RWPE1 (cell line): ENCODE measurements at places on chromosomes 13 and 19.

DNA sequence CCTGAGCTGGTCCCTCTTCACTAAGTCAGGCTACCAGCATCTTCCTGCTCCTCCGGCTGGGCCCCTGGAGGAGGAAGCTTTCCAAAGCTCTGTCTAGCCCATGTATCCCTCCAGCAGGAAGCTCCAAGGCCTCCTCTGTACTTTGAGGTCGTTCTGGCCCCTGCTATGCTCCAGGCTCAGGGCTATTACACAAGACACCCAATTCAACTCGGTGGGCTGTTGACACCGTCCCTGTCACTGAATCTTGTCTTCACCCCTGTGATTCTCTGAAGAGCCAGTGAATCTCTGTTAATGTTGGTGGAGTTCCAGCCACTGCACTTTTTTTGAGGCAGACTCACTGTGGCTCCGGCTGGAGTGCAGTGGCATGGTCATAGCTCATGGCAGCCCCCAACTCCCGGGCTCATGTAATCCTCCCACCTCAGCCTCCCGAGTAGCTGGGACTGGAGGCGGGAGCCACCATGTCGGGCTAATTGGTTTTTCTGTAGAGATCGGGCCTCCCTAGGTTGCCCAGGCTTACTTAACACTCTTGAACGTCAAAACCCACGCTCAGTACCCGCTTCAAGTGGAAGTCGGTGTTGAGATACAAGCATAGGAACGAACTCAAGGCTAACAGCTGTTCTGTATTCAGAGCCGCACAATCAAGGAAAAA is 512 bp upstream of the REX1BD start:
- no peak for DNase-seq

GRCh38 chr13:41178040-41178439 is 16.3 kb downstream of the KBTBD7 start:
- no peak for DNase-seq

DNA sequence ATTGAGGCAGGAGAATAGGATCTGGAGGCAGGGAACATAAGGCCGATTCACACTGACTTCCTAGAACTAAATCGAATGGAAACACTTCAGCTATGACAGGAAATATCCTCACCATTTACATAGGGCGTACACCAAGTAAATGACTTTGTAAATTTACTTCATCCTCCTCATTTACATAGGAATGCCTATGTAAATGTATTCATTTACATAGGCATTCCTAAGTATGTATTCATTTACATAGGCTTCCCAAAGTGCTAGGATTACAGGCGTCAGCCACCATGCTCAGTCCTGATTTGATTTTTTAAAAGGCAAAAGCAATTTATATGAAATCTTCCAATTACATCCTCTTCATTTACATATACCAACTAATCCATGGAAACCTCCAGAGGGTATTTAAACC is 133.1 kb upstream of the RFC3 start:
- no peak for DNase-seq

DNA sequence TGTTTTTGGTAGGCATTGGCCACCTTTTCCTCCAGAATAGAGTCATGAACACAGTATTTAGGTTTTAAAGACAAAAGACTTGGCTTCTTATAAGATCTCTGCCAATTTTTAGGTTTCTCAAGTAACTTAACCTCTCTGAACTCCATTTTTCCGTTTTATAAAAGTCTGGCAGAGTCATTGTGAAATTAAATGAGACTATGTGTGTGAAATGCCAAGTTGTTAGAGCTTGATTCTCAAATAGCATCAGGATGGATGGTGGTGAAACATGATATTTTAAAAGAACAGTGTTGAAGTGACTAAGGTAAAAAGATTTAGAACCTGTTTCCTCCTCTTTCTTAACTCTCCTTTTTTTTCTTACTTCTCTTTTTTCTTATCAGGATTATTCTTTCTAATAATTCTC is 617.7 kb upstream of the SLITRK1 start:
- DNase-seq: no peak

DNA sequence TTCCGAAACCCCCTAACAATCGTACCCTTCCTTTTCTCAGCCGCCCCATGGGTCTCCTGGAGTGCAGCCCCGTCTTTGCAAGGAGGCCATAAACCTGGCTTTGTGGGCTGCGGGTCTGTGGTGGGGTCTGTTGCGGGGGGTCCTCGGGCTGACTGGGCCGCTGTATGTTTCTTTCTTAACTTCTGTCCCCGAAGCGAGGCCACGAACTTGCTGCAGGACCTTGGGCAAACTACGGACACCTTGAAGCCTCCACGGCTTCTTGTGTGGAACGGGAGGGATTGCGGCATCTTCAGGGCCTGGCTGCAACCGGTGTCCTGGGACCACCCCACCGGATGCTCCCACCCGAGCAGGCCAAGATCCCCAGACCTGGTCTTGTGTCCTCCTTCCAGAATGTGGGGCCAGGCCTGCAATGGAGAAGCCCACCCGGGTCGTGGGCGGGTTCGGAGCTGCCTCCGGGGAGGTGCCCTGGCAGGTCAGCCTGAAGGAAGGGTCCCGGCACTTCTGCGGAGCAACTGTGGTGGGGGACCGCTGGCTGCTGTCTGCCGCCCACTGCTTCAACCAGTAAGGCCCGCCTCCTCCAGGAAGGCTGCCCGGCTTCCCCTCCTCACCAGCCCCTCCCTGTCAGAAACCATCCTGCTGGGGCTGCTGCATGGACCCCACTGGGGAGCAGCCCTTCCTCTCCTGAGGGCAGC is 12.0 kb downstream of the TIMM13 start:
- DNase-seq: no peak

DNA sequence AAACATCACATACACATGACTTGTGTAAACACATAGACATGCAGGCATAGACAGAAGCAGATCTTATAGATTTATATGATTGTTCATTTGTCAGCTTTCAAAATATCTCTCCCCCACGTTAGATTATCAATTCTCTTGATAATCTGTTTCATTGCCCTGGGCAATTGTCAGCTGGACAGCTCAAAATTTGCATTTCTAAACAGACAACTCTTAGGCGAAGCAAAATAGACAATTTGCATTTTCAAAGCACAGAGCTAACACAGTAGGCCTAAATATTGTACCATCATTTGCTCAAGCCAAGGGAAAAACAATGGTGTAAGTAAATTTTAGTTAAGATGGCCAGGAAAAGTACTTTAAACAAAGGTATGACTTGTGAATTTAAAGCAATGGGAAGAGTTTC is 24.0 kb upstream of the KBTBD6 start:
- no peak for DNase-seq

DNA sequence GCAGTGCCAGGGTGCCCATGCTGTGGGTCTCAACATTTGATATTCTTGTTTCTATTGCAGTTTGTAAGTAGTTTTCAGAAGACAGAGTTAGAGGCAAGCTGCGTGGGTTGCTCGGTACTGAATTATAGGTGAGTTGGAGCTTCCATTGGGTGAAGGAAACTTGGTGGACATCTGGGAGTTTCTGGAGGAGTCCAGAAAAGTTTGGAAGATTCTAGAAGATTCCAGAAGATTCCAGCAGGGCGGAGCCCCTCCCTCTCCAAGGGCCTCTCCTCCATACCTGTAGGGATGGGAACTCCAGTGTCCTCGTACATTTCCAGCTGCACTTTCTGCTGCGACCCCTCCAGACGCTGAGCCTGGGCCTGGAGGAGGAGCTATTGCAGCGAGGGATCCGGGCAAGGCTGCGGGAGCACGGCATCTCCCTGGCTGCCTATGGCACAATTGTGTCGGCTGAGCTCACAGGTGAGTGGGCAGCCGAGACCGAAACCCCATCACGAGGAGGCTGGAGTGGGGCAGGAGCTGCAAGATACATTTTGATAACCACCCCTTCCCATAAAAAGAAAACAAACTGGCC is 28.6 kb downstream of the TIMM13 start:
- DNase-seq: no peak

DNA sequence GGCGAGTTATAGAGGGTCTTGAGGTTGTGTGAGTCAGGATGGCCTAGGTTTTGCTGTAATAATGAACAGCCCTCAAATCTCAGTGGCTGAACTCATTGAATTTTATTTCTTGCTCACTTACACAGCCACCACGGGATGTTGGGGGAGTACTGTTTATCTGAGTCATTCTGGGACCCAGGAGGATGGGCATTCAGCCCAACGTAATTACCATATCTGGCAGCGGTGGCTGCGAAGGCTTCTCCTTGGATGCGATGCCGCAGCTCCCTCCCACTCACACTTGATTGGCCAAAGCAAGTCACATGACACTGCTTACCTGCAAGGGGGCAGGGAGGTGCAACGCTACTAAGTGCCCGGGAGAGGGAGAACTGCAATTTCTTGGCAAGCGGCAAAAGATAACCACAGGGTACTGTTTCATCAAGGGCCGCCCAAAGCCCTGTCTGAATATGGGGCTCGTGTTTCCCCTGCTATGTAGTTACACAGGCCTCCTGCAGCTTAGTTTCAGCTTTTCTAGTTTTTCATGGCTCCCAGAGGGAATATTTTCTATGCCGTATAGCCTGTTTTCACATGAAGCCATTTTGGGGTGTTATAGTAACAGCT is 19.9 kb downstream of the ZSWIM9 start:
- peak; percentile 79 for DNase-seq

DNA sequence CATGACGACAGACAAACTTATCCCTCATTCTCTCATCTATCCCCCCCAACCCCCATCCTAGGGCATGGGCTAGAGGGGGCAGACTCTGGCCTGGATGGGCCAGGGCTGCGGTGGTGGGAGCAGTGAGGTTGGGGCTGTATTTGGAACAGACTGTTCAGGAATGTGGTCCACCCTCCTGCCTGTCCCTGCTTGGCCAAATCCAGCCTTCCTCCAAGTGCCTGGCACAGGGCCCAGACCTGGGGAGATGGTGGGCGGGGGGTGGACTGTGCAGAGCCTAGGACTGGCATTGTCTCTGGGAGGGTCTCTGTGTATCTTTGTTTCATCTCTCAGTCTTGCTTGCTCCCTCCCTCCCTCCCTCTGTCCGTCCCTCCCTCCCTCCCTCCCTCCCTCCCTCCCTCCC is 14.2 kb downstream of the EGLN2 start:
- no peak for DNase-seq

DNA sequence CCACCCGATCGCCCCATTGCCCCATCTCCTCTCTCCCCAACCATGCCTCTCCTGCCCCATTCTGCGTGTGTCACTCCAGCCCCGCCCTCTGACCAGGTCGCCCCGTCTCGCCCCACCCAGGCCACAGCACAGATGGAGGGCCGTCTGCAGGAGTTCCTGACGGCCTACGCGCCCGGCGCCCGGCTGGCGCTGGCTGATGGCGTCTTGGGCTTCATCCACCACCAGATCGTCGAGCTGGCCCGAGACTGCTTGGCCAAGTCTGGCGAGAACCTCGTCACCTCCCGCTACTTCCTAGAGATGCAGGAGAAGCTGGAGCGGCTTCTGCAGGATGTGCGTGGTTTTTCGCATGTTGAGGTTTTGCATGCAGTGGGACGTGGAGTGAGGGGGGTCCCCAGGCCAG is 26.2 kb downstream of the MAST3 start:
- no peak for DNase-seq
